ENCODE measurements at places on chromosomes 13 and 19. TPM values are rescaled to one million over a fixed set of nuclear protein-coding genes. Genes with fewer than 3 reads are reported as not detected.
A peak's percentile ranks its signal among the peaks of the same experiment; 100 is the strongest.

GRCh38 chr13:44429311-44429710 lies 55.7 kb downstream of the SERP2 start:
- H3K36me3 ChIP-seq: peaks cover 14% of the 10 kb centered on the region
- H3K27ac ChIP-seq: no peak overlapping the region
- H3K27me3 ChIP-seq: no peaks in the 10 kb centered on the region
- H3K4me3 ChIP-seq: no peak overlapping the region
- DNase-seq: no peak

DNA sequence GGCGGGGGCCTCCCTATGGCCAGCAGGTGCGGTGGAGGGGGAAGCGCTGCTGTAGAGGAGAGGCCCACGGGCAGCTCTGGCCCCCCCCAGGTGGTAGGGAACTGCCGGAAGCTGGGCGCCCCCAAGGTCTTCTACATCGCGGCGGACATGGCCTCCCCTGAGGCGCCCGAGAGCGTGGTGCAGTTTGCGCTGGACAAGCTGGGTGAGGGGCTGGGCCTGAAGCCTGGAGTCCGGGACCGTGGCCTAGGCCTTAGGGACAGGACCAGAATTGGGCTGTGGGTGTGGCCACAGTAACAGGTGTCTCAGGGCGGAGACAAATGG lies 3.8 kb upstream of the RPL36 start:
- peak overlapping the region; percentile 89 for H3K27ac ChIP-seq
- H3K4me1 ChIP-seq: peaks cover 24% of the 10 kb centered on the region
- no peaks in the 10 kb centered on the region for H3K36me3 ChIP-seq
- H3K27me3 ChIP-seq: no peaks in the 10 kb centered on the region
- H3K4me3 ChIP-seq: peak overlapping the region; percentile 70

GRCh38 chr13:92414851-92415250 lies 811.8 kb upstream of the GPC6 start:
- H3K27ac ChIP-seq: no peak overlapping the region
- no peak for DNase-seq
- no peaks in the 10 kb centered on the region for H3K27me3 ChIP-seq
- H3K4me1 ChIP-seq: no peaks in the 10 kb centered on the region
- H3K4me3 ChIP-seq: no peak overlapping the region
- H3K36me3 ChIP-seq: no peaks in the 10 kb centered on the region

- no peaks in the 10 kb centered on the region for H3K27me3 ChIP-seq
- H3K4me3 ChIP-seq: no peak overlapping the region
- peaks cover 11% of the 10 kb centered on the region for H3K4me1 ChIP-seq
- DNase-seq: no peak
- H3K36me3 ChIP-seq: no peaks in the 10 kb centered on the region
These were observed 153.3 kb downstream of the TNFRSF19 start for GRCh38 chr13:23723471-23723870.

GRCh38 chr13:97335488-97336134 lies 98.4 kb upstream of the RAP2A start:
- peaks cover 10% of the 10 kb centered on the region for H3K4me1 ChIP-seq
- no peak overlapping the region for H3K4me3 ChIP-seq
- DNase-seq: no peak

DNA sequence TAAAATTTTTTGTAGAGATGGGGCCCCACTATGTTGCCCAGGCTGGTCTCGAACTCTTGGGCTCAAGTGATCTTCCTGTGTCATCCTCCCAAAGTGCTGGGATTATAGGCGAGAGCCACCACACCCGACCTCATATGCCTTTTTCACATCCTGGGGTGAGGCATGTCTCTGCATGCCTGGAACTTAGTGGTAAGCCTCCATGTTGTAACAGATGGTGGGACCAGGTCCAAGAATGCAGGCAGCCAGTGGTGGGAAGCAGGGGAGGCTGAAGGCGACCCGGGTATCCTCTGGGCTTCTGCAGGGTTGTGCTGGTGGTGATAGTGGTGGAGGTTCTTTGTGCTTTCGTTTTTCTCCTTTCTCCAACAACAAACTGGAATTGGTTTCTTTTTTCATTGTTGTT lies 30.1 kb upstream of the CCDC124 start:
- no peak overlapping the region for H3K4me3 ChIP-seq
- no peaks in the 10 kb centered on the region for H3K36me3 ChIP-seq
- no peaks in the 10 kb centered on the region for H3K4me1 ChIP-seq
- peaks cover 33% of the 10 kb centered on the region for H3K27me3 ChIP-seq
- no peak for DNase-seq

DNA sequence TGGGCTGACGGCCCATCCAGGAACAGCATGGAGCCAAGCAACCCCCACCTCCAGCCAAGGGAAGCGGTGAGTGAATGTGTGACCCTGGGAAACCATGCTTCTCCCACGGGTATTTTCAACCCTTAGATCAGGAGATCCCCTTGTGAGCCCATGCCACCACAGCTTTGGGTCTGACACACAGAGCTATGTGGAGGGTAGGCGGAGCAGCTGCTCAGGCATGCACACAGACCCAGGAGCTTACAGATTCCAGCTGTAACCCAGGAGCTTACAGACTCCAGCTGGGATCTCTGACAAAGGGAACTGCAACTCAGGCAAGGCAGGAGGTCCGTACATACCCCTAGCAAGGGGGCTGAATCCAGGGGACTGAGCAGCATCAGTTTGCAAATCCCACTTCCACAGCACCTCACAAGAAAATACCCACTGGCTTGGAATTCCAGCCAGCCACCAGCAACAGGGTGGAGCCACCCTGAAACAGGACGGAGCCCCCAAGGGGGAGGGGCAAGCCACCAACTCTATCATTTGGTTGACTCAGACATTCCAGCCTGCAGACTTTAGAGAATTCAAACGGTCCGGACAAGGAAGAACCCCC lies 40.8 kb upstream of the RFXAP start:
- H3K27me3 ChIP-seq: no peaks in the 10 kb centered on the region
- H3K4me3 ChIP-seq: no peak overlapping the region
- H3K27ac ChIP-seq: no peak overlapping the region

The SERPINE3 gene
- total RNA-seq: not detected

- H3K27me3 ChIP-seq: peaks cover 86% of the 10 kb centered on the region
- H3K4me3 ChIP-seq: no peak overlapping the region
- H3K4me1 ChIP-seq: no peaks in the 10 kb centered on the region
- no peak for DNase-seq
- H3K36me3 ChIP-seq: no peaks in the 10 kb centered on the region
These were observed 20.5 kb upstream of the CACNG8 start for GRCh38 chr19:53942001-53942786.

The ZNF235 gene
- total RNA-seq: 5.8 TPM

DNA sequence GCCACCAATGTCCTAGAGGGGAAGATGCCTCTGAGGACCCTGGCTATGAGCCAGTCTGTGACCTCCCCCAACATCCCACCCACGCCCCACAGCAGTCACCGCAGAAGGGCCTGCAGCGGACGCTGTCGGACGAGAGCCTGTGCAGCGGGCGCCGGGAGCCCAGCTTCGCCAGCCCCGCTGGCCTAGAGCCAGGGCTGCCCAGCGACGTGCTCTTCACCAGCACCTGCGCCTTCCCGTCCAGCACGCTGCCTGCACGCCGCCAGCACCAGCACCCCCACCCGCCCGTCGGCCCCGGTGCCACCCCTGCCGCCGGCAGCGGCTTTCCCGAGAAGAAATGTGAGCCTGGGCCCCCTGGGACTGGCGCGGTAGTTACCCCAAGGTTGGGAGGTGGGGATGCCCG lies 30.6 kb downstream of the DPF1 start:
- DNase-seq: no peak
- no peak overlapping the region for H3K27ac ChIP-seq
- H3K4me3 ChIP-seq: no peak overlapping the region
- no peaks in the 10 kb centered on the region for H3K4me1 ChIP-seq
- no peaks in the 10 kb centered on the region for H3K36me3 ChIP-seq
- H3K27me3 ChIP-seq: no peaks in the 10 kb centered on the region

GRCh38 chr13:95535243-95535642 lies 17.3 kb upstream of the CLDN10 start:
- no peak overlapping the region for H3K27ac ChIP-seq
- H3K4me3 ChIP-seq: no peak overlapping the region
- no peaks in the 10 kb centered on the region for H3K36me3 ChIP-seq
- no peaks in the 10 kb centered on the region for H3K4me1 ChIP-seq

DNA sequence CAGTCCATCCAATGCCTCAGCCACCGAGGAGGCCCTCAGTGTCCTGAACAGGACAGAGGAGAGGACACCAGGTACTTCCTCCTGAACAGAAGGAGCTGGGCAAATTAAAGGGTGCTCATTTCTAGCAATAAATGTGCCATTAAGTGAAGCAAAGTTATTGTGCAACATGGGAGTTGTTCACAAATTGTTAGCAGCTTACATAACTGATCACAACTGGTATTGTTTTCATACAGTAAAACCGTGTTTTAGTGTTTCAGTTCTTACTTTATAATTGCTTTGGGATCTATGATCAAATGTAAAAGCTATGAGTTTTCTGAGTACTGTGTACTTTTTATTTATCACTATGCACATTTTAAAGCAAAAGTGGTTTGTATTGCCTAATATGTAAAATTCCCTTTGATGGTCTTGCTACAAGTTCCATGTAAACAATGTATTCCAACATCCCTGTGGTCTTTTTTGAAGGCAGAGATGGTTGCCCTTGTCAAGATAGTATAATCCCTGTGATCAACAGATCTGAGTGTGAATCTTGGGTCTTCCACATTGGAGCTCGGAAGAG lies 263.1 kb downstream of the FGF14 start:
- H3K4me1 ChIP-seq: no peaks in the 10 kb centered on the region
- no peaks in the 10 kb centered on the region for H3K36me3 ChIP-seq
- H3K27ac ChIP-seq: no peak overlapping the region
- DNase-seq: no peak
- no peaks in the 10 kb centered on the region for H3K27me3 ChIP-seq

DNA sequence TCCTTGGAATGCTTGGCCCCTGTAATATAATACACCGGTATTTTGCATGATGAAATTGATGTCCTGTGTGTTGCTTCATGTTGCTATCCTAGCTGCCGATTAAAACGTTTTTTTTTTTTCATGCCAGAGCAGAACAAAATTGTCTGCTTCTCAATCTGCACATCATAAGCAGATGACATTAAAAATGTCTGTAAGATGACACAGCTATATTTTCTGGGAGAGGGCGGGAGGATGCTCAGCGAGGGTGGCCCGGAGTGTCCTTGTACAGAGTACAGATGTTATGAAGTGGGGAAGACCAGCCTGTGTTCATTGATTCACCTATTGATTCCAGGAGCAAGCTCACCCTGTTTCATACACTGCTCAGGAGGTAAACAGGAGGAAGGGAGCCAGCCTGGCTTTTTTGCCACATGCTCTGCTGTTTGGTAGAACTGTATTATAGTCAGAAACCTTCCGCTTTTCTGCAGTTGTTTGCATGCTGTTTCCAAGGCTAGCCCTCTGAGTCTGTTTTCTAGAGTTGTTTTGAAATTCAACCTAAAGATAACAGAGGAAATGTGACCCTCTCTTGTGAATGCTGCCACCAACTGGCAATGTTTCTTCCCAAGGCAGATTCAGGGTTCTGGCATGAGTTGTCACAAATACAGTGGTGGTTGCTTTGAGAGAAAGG lies 4.7 kb upstream of the IRS2 start:
- H3K4me3 ChIP-seq: no peak overlapping the region
- no peaks in the 10 kb centered on the region for H3K36me3 ChIP-seq
- H3K4me1 ChIP-seq: no peaks in the 10 kb centered on the region

The CGB5 gene
- total RNA-seq: 0.50 TPM

DNA sequence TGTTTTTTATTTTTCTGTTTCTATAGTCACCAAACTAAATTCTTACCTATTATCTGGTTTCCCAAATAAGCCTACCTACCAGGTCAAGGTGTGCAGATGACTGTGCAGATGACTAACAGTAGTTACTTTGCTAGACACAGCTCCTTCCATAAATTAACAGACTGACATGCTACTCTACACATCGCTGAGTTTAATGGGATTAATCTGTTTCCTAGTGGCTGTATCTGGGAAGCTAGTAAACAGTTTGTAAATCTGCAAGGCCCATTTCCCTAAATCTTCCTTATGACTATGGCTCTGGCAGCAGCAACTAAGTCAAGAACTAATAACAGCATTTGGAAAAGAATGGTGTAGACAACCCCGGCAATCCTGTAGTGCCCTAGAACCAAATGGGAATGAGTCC lies 27.9 kb downstream of the MIPEP start:
- H3K4me1 ChIP-seq: no peaks in the 10 kb centered on the region
- no peaks in the 10 kb centered on the region for H3K27me3 ChIP-seq
- H3K4me3 ChIP-seq: no peak overlapping the region
- no peaks in the 10 kb centered on the region for H3K36me3 ChIP-seq
- no peak overlapping the region for H3K27ac ChIP-seq

- no peaks in the 10 kb centered on the region for H3K27me3 ChIP-seq
- H3K4me1 ChIP-seq: no peaks in the 10 kb centered on the region
- DNase-seq: no peak
- no peak overlapping the region for H3K4me3 ChIP-seq
- no peak overlapping the region for H3K27ac ChIP-seq
These were observed 522.3 kb upstream of the NBEA start for GRCh38 chr13:34419755-34420154.

The ICAM1 gene
- total RNA-seq: 497 TPM
